ENCODE measurements at places on chromosomes 6 and 20.

GRCh38 chr20:16017656-16018055, 555.6 kb downstream of the KIF16B start:
- DNase-seq = no peak

GRCh38 chr20:37381621-37382471, 35.9 kb downstream of the SRC start:
- DNase-seq = no peak

DNA sequence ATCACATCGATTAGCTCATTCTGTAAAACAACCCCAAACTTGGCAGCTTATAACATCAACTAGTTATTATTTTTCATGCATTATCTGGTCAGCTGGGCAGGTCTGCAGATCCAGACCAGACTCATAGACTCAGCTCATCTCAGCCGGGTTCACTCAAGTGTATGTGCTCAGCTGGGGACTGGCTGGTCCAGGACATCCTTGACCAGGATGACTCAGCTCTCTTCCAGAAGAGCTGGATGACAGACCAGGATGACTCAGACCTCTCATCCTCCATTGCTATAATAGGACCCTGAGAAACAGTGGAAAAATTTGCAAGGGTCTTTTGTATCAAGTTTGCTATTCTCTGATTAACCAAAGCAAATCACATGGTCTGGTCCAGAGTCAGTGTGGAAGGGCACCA, 312.5 kb upstream of the PLCB4 start:
- DNase-seq = no peak

DNA sequence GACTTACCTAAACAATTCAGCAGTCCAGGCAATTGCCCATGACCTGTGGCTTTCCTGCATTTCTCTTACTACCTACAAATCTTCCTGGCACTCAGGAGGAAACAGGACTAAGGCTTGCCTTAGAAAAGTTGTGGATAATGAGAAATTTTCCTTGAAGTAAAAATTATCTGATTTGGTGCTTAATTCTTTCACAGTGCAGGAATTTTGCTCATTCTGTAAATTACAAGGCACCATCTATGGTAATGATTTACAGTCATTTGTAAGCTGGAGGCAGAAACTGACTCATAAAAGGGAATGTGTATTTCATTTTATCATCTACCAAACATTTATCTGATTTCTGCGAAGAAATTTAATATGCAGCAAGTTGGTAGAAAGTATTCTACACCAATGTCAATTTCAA, 211.5 kb upstream of the FKBP1C start:
- no peak for DNase-seq

DNA sequence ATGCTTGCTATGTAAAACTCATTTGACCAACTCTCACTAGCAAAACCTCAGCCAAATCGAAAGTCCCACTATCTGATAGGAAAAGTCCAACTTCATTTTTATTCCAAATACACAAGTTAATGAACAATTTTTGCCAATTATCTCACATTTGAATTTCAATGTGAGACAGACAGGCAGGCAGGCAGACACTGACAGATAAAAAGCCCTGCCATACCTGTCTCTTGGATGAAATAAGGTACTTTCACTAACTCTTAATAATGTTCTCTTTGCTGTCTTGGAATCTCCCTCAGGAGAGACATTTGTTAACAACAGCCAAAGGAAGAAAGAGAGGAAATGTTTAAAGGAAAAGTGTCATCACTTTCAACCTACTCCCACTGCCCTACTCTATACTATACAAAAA, 82.0 kb downstream of the RNGTT start:
- no peak for DNase-seq

GRCh38 chr20:38473367-38473795, 738 bp downstream of the RALGAPB start:
- no peak for DNase-seq
